Natural killer cell treated with Interleukin-12 subunit alpha and Interleukin-12 subunit beta and Interleukin-15 and Interleukin-18, amount 100 ng/mL, for 72 hours (primary cell): ENCODE measurements at places on chromosomes 16 and 17.

- no peak for DNase-seq
Observed at GRCh38 chr16:69513180-69513966, 52.4 kb upstream of the NFAT5 start.

- DNase-seq, result no peak
Observed at GRCh38 chr17:61784510-61784909, 78.8 kb downstream of the BRIP1 start.

- no peak for DNase-seq
Observed at GRCh38 chr16:67902831-67903230, 9.8 kb downstream of the PSKH1 start.

DNA sequence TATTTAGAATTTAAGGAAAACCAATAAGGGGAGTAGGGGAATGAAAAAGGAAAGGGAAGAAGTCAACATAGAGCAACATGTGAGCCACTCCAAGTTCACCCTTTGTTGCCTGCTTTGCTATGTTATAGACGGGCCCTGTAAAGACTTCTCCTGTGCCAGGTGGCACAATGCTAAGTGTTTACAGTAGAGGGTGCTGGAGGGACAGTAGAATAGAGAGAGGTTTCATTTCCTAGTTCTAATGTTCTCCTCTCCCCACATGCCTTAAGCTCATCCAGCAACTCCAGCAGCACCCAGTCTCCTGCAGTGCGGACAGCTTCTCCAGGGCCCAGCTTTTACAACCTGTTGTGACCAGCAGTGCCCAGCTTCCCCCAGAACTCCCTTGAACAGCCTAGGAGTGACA lies 468.0 kb downstream of the HS3ST3B1 start:
- no peak for DNase-seq

- no peak for DNase-seq
Observed at GRCh38 chr17:10217916-10218315, 19.5 kb upstream of the GAS7 start.

DNA sequence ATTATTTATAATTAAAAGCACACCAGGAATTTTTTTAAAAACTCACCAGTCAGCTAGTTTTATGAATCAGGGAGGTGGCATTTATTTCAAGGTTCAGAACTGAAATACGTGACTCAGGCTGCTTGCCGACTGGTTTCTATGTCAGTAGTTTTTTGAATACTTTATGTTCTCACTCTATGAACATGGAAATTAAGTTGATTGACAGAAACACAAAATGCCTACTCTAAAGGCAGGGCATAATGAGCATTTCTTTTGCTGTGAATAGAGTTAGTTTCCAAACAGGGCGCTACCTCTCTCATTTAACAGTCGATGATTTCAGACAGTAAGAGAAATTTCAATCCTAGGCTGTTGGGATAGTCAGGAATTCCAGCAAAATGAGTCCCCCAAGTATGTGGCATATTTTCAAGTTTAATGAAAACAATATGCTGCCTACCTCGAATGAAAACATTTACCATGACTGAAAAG lies 6.7 kb downstream of the HS3ST3B1 start:
- DNase-seq, result no peak

GRCh38 chr17:78862073-78863023 lies 21.7 kb upstream of the USP36 start:
- no peak for DNase-seq

DNA sequence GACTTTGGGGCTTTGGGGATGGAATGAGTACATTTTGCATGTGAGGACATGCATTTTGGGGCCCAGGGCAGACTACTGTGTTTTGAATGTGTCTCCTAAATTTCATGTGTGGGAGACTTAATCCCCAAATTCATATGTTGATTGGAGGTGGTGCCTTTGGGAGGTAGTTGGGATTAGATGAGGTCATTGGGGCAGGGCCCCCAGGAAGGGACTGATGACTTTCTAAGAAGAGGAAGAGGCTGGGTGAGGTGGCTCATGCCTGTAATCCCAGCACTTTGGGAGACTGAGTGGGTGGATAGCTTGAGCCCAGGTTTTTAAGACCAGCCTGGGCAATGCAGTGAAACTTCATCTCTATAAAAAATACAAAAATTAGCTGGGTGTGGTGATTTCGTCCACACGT lies 42.8 kb upstream of the RAI1 start:
- DNase-seq, result no peak

- no peak for DNase-seq
Observed at GRCh38 chr16:54244061-54244886, 42.3 kb downstream of the IRX3 start.

GRCh38 chr17:19534562-19535149 lies 1.0 kb downstream of the SLC47A1 start:
- DNase-seq, result no peak

- DNase-seq, result peak; percentile 89
Observed at GRCh38 chr16:31265329-31266245, 5.8 kb downstream of the ITGAM start.

GRCh38 chr17:43026595-43026994 lies 1.6 kb downstream of the RND2 start:
- no peak for DNase-seq

- DNase-seq, result no peak
Observed at GRCh38 chr16:14011001-14011400, 60.1 kb upstream of the MRTFB start.

GRCh38 chr17:21039839-21040575 lies 2.8 kb downstream of the USP22 start:
- no peak for DNase-seq

DNA sequence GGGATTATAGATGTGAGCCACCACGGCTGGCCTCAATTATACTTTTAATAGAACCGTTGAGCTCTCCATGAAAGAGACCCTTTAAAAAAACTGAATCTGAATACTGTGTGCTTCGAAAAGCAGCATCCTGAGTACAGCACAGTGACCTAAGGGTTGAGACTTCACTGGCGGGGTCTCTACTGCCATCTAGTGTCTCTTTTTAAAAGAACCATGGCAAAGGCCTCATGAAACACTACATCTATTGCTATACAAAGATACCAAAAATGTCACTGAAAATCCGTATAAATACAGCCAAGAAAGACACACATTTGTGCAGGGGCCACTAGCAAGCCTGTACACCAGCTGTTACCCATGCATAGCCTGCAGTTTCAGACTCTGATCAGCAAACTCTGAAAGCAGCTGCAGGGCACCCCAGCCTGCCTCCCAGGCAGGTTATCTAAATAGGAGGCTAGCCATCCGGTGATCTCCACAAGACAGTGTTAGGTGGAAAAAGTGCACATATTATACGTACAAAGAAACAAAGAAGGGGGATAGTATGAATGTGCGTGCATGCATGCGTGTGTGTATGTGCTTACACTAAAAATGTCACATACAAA lies 35.3 kb downstream of the NPLOC4 start:
- DNase-seq, result peak; percentile 78

- DNase-seq, result no peak
Observed at GRCh38 chr16:9929836-9930235, 252.4 kb downstream of the GRIN2A start.

DNA sequence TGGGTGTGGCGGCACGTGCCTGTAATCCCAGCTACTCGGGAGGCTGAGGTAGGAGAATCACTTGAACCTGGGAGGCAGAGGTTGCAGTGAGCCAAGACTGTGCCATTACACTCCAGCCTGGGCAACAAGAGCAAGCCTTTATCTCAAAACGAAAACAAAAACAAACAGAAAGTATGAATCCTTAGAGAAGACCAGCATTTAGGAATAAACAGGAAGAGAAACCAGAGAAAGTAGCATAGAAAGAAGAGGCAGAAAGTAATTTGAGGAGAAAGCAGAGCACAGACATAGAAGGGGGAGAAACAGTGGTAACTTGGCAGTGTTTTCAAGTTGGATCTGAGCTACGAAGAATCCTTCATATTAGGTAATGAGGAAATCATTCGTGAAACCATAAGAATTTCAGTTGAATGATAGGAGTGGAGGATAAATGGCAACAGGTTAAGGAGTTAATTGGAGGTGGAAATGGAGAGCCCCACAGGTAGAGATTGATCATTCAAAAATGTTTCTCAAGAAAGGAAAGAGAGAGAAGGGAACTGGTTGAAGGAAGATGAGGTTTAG lies 9.7 kb upstream of the CCL2 start:
- DNase-seq, result no peak

DNA sequence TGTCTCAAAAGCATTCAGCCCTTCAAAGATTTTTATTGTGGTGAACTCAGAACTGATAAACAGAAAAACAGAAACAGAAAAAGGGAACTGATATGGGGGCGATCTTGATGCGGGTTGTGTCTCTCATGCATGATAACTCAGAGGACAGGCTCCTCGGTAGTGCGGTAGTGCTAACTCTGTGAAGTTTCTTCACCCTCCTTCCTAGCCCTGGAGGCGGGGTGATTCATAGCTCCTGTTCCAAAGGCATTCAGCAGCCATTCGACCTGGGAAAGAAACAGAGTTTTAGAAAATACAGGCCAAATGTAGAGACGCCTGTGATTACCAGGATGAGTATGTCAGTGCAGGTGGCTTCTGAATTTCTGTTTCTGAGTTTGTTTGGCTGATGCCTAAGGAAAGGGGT lies 5.5 kb upstream of the MAF start:
- DNase-seq, result no peak

GRCh38 chr16:17126156-17126555 lies 344.6 kb downstream of the XYLT1 start:
- DNase-seq, result no peak

DNA sequence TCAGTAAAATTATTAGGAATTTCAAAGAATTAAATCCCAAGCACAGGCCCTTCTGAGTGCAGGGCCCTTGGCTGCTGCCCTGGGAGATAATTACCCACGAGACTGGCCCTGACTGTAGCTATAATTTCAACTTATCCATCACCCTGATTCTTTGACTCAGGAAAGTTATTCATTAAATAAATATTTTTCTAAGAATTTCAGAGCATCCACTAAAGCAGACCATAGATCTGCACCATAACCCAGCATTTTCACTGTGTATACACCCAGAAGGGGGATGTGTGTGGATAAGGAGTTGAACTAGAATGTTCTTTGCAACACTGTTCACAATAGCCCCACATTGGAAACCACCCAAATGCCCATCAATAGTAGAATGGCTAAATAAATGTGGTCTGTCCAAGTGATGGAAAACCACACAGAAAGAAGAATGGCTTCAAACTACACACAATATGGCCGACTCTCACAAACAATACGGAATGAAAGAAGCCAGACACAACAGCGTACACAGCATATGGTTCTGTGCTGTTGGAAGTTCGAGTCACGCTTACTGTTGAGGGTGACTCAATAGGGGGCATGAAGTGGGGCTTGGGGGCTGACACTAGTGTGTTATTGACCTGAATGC lies 33.9 kb upstream of the MEAK7 start:
- DNase-seq, result no peak

DNA sequence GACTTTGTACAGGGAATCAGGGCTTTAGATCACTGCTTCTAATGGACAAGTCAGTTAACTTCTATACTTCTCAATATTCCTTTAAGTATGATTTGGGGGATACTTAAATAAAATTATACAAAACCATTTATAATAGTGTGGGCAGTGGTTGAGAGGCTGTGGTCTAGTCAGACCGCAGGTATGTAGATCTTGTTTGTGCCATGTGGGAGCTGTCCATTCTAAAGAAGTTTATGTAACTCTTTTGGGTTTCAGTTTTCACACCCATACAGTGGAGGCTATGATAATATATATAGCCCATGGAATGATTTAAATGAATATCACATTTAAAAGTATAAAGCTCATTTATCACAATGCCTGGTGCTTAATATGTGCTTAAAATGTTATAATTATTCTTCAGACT lies 654.3 kb upstream of the KIF2B start:
- no peak for DNase-seq

GRCh38 chr17:16820161-16820877 lies 130.3 kb downstream of the CCDC144A start:
- DNase-seq, result no peak

- no peak for DNase-seq
Observed at GRCh38 chr16:31071861-31072260, 2.2 kb downstream of the ZNF668 start.

- DNase-seq, result peak; percentile 28
Observed at GRCh38 chr17:10035885-10036284, 130.8 kb upstream of the RCVRN start.

DNA sequence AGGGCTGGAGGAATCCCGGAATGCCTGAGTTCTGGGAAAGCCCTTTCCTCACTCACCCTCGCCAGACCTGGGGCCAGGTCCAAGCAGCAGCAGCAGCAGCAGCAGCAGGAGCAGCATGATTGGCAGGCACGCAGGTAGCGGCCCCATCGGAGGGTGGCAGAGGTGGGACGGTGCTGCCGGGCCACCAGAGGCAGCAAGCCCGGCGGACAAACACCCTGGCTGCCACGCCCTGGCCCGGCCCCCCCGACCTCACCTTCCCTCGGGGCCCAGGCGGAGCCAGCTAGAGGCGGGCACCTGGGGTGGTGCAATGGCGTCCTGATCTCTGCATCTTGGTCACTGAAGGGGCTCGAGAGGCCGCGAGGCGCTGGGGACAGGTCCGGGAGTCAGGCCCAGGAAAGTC lies 122.4 kb downstream of the LAT start:
- no peak for DNase-seq

DNA sequence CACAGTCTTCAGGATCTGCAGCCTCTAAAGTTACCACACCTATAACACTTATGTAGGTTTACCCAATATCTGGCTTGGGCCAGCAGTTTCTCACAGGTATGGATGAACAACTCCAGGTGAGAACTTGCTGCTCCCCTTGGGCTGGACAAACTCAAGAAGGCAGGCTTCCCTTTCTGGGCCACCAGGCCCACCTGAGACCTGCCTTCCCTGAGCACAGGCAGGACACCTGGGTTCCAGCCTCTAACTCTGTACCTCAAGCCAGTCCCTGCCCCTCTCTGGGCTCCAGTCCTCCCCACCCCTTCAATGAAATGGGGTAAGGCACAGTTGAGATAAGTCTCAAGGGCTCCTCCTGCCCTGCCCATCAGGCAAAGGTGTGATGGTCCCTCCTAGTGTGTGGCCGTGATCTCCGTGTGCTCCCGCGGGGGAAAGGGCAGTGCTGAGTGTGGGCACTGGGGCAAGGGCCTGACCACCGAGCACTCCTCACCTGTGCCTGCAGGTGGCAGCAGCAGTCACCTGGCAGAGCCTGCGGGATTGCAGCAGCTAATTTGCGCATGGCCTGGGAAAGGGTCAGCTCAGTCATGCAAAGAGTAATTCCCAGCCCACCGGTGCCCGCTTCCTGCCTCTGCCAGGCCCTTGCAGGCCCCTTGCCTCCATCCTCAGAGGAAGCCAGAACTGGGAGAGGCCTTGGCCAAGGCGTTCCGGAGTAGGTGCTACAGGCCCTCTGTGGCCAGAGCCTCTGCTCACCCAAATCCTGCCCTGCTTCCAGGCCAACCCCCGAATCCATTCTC lies 28.2 kb upstream of the ADGRG1 start:
- DNase-seq, result no peak

DNA sequence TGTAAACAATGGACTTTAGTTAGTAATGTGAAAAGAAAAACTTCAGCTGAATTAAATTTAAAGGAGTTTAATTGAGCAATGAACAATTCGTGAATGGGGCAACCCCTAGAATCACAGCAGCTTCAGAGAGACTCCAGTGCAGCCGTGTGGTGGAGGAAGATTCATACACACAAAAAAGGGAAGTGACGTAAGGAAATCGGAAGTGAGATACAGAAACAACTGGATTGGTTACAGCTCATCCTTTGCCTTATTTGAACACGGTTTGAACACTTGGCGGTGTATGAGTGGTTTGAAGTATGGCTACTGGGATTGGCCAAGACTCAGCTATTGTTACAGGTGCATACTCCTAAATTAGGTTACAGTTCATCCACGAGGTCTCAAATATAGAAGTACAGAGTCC lies 460.4 kb upstream of the ASIC2 start:
- DNase-seq, result no peak
